ENCODE measurements at places on chromosomes 4 and X.

DNA sequence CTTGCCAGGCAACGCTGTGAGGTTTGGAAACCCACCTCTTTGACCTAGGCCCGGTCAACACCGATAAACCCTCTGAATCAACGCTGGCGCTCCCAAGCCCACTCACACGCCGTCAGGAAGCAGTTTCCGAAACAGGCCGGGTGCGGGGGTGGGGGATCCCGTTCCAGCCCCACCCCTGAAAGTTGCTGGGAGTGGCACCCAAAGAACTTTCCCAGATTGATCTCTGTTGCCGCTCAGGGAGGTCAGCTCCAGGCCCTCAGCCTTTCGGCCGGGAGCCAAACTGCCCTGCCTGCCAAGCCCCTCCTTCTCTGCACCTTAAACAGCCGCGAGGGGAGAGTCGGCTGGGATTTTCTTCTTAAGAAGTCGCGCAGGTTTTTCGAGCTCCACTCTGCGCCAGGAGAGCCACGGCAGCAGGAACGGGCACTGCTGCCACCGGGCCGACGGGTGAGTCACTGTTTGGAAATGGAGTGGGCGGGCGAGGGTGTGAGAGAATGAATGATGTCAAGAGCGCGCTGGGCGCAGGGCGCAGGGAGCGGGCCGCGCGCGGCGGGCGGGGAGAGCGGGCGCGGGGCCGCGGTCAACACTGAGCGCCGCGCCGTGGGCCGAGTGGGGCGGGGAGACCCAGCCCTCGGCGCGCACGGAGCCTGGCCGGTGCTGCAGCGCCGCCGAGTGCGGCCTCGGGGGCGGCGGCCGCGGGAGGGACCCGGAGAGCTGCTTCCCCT lies at the start of gene SGMS2:
TSS of gene SGMS2 (plus strand) at position 583 of the 722 bp plus-strand sequence. CDS start 70,622 bp downstream, outside the sequence.
- peak; percentile 93 for DNase-seq

- DNase-seq, result no peak
Measured at GRCh38 chrX:138771047-138771446, 59.5 kb upstream of the FGF13 start.

DNA sequence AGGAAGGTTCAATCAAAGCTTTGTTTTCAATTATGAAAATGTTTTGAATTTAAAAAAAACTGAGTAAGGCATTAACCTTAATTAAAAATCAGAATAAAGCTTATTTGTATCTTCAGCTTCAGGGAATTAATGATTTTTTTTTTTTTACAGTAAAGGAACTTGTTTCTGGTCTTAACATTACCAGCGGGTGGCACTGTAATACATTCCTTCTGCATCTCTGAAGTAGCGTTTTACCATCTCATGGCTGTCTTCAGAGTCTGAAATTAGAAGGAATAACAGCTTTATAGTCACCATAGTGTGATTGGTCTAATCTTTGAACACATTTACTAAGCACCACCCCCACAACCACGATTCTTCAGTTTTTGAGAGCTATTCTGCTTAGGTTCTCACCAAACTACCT lies 102.6 kb downstream of the IL1RAPL2 start:
- DNase-seq, result peak; percentile 1

GRCh38 chr4:122978789-122979188 lies 56.4 kb upstream of the NUDT6 start:
- no peak for DNase-seq

GRCh38 chr4:113575401-113575800 lies 186.1 kb downstream of the CAMK2D start:
- DNase-seq, result peak; percentile 72

GRCh38 chrX:1477801-1478458 lies 25.2 kb upstream of the ASMTL start:
- no peak for DNase-seq

DNA sequence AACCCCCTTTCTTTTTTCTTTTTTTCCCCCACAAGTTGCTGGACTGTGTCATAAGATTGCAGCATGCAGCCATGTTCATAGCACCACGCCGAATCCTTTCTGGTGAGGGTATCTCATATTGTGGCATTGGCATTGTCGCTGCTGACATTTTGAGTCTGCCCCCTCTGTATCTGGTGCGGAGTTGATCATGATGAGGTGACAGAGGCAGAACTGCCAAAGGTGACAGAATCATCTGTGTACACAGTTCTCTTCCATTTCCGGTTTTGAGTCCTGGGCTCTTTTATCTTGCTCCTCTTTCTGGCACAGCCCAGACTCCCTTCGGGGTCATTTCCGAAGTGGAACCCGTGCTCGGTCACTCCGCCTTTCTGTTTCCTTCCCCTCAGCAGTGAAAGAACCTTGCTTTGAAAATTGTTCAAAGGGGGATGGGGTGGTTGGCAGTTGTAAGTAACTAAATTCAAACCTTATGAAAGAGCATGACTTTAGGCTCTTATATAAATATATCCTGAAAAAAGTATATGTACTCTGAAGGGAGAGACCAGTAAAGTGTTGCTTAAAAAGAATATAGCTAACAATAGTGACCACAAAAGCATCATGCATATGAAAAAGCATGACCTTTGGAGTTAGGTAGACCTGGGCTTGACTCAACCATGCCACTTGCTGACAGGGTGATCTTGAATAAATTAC lies 55.0 kb upstream of the BMP2K start:
- DNase-seq, result no peak

- DNase-seq, result no peak
Measured at GRCh38 chr4:168859100-168859499, 151.0 kb downstream of the CBR4 start.

GRCh38 chr4:28879178-28879577 lies 1841.0 kb upstream of the PCDH7 start:
- DNase-seq, result no peak

- DNase-seq, result no peak
Measured at GRCh38 chr4:140353786-140354185, 19.7 kb upstream of the SCOC start.

DNA sequence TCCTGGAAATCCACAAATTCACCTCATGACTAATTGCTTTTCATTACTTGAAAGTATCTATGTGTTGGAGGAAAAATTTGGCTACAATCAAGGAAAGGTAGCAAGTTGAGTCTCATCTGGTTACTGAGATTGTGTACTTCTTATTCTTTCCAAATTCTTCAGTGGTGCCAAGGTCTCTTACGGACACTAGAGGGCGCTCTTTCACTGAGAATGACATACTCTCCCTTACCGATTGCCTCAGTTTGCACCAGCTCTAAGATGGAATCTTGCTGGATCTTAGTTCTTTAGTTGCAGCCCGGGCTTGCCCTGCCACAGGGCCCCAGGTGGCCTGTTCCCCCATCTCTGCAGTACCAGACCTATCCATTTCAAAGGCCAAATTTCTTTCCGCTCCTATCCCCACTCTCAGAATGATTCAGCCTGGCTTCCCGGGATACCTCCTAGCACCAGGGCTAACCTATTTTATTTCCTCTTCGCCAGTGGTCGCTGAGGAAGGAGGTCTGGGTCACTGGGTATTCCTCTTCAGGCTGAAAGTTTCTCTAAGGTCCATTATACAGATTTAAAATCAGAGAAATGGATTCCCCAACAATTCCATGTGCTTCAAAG lies 24.6 kb upstream of the GPR50 start:
- peak; percentile 25 for DNase-seq

DNA sequence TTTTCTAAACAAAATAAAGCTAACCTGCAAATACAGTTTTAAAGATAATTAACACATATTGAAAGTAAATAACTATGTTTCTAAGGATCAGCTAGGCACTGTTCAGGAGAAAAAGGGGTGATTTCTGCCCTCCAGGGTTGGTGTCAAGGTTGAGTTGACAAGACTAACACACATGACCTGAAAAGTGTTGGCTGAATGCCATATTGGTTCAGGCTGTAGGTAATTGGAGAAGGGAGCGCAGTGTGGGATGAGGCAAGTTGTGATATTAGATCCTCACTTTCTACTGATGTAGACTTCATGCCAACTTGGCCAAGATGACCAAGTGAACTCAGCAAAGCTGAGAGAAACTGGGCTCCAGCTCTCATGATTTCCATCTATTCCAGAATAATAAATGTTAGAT lies 42.2 kb downstream of the PPM1K start:
- DNase-seq, result no peak

- DNase-seq, result no peak
Measured at GRCh38 chr4:130056286-130056685, 960.3 kb downstream of the C4orf33 start.

GRCh38 chr4:20086067-20086798 lies 165.5 kb upstream of the SLIT2 start:
- DNase-seq, result no peak

- no peak for DNase-seq
Measured at GRCh38 chrX:110037178-110037577, 34.3 kb downstream of the TMEM164 start.

DNA sequence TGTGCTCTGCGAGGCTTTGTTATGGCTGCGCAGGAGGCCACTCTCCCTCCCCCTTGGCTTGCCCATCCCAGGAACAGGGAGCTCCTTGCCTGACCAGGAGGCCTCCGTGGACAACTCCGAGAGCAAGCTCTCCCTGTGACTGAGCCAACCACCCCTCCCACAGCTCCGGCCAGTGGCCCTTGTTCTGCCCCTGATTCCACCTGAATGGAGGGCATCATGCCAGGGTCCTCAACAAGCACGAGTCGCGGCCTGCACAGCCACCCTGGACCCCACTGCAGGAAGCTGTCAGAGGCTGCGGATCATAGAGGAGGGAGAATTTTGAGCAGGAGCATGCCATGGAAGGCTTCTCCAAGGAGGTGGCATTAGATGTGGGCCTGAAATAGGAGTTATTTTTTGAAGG lies 44.8 kb upstream of the GRPEL1 start:
- no peak for DNase-seq

DNA sequence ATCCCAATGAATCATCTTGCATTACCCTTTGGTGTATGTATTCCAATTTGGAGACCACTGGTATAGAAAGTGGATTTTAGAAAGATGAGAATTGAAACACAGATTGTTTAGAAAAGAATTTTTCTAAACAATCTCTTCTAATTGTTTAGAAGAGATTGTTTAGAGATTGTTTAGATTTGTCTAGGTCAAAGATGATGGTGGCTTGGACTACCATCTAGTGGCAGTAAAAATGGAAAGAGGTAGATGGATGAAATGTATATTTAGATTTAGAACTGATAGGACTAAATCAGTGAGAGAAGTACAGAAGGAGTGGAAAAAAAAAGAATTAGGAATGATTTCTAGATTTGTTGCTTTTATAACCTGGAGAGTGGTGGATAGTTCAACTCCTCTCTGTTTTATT lies 70.6 kb downstream of the ARSJ start:
- DNase-seq, result no peak

DNA sequence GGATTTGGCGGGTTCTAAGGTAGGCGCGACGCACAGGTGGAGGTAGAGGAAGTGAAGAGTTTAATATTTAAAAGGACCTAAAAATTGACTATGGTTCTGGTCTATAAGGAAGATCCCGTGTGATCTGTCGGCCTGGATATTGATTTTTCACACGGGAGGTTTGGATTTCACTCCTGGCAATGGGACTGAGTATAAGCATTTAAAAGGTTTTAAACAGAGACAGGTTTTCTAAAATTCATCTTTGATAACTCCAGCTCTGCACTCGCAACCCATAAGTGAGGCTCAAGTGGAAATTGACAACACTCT lies 394 bp upstream of the UXT start:
- DNase-seq, result no peak

DNA sequence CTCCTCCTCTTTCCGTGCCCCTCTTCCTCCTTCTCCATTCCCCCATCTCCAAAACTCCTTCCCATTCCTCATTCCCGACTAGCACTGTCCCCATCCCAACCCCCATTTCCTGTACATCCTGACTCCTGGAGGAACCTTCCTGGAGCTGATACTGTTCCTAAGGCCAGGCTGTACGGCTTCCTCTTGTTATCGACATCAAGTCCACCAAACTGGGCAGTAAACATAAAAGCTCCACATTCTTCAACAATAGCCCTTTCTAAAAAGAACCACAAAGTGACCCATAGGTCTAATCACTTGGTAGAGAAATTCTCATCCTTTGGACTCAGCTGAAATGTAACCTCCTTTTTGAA lies 22.9 kb downstream of the AWAT2 start:
- DNase-seq, result no peak

DNA sequence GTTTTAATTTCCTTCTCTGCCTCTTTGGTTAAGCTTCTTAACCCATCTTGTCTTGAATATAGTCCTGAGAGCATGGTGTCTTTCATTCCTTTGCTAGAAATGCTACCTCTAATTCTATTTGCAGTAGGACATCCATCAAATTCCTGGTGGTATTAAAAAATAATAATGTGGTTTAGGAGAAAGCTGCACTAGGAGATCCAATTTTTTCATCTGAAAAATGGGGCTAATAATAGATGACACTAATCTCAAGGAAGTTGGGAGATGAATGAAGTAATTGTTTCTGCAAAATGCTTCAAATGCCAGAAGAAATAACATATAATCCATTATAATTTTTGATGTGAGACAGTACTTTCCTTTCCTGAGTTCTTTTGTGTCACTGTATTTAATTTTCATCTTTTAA lies 194.9 kb downstream of the PACRGL start:
- no peak for DNase-seq

- no peak for DNase-seq
Measured at GRCh38 chrX:132059973-132060540, 37.0 kb downstream of the STK26 start.

GRCh38 chr4:677431-678293 lies 3.3 kb downstream of the MYL5 start:
- DNase-seq, result no peak

GRCh38 chr4:169621731-169622492 lies 1.5 kb downstream of the CLCN3 start:
- peak; percentile 51 for DNase-seq

DNA sequence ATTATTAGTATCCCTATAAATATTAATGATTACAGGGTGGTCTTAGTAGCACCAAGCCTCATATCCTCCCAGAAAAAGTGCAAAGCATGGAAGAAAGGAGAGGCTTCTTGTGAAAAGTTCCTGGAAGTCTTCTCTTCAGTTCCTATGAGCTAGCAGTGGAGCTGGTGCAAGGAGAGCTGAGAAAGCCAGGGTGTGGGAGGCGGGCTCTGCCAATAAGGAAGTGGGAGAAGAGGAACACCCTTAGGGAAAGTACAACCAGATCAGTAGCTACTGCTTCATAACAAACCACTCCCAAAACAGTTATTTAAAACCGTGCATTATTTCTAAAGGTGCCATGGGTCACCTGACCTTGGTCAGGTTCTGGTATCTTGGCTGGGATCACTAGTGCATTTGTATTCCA lies 72.4 kb downstream of the MAP9 start:
- DNase-seq, result no peak

DNA sequence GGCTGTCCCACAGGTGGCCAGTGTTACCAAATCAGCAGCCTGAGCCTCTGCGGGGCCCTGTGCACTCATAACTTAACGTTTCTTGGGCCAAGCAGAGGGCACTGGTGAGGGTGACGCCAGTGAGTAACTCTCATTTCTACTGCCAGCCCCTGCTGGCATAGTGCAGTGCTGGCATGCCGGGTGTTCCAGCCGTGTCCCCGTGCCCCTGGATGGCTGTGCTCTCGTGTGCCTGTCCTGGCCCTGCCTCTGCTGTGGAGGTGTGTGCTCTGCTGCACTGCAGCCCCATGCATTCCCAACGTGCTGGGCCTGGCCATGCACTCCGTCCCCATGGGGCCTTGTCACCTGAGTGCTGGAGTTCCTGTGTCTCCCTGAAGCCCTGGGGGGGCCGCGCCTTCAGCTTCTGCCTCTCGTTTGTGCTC lies 14.7 kb downstream of the TBC1D14 start:
- no peak for DNase-seq

GRCh38 chr4:66465111-66465510 lies 794.8 kb upstream of the EPHA5 start:
- DNase-seq, result peak; percentile 43

All from fibroblast of skin of back (primary cell).